ENCODE measurements at places on chromosomes 12 and 14.

DNA sequence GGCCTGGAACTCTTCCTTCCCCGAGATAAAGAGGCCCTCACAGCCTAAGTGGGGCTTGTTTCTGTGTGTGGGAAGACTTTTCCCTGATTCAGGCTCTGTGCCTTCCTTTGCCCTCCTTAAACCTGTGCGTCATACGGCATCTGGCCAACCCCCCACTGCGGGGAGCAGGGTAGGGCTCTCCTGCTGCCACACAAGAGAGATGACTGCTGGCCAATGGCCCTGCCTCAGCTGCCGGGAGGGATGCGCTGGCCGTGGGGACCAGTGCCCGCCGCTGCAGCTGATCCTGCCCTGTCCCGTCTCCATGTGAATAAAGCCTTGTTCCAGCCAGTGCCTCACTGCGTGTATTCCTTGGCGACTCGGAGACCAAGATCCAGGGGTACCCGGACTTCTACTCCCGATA, 42.5 kb upstream of the BEGAIN start:
- DNase-seq: no peak

DNA sequence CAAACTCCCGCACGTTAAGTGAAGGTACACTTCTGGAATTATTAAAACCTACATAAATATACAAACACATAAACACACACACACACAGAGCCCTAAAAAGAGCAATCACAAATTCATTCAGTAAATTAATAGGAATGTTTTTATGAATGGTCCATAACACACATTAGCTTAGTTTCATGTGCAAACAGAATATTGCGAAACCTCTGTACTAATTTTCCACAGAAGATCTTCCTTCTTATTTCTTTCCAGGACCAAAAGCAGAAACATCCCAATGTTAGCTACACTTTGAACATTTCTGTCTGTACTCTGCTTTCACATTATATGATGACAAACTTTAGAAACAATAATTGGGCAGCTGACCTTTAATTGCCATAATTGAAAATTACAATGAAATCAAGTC, 101.6 kb downstream of the SOX5 start:
- DNase-seq: no peak

DNA sequence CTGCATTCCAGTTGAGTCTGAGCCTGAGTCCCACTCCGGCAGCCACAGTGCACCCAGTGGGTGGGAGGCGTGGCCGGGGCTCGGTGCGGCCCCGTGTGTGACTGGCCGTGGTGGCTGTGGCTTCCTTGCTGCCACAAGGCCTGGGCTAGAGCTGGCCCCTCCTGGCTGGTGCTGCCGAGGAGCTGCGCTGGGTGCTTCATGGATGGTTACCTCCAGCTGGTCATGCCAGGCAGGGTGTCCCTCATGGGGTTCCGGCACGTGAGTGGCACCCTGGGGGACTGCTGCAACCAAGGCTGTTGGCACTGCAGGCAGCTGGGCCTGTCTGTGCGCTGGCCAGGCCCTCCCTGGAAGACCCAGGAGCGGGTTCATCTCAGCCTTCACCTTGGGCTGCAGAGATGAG, 62.7 kb downstream of the KIF26A start:
- no peak for DNase-seq

DNA sequence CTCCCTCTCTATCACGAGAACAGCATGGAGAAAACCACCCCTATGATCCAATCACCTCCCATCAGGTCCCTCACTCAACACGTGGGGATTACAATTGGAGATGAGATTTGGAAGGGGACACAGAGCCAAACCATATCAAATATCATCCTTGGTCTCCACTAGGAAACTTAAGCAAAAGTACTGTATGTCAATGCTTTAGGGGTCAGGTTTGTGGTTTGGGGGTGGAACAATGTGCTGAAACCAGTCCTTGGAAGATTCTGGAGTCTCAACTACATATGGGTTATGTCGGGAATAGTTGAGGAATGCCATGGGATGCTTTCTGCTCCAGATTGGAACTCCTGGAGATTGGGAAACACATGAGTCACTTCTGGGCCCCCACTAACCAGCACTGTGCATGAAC, 48.3 kb upstream of the CCDC63 start:
- DNase-seq: no peak

- no peak for DNase-seq
These were observed 2.9 kb downstream of the PRIMA1 start for GRCh38 chr14:93785423-93785822.

GRCh38 chr12:3752096-3752709, 706 bp downstream of the CRACR2A start:
- peak; percentile 63 for DNase-seq

DNA sequence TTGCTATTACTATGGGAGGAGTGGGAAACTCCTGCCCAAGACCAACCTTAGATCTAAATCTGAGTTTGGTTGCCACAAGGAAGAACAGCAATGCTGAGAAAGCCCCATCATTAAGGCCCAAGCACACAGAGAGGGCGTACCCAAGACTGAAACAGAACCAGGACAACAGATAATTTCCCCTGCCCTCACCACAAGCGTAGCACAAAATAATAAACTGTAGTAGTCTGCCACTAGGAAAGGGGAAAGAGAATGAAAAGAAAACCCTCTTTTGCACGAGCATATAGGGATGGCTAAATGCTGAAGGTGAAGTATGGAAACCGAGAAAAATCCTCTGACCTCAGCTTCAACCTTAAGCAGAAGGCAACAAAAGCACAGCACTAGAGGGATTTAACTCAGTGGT, 76.5 kb upstream of the DHRS4 start:
- no peak for DNase-seq

GRCh38 chr12:103561174-103561573, 25.9 kb upstream of the STAB2 start:
- no peak for DNase-seq

DNA sequence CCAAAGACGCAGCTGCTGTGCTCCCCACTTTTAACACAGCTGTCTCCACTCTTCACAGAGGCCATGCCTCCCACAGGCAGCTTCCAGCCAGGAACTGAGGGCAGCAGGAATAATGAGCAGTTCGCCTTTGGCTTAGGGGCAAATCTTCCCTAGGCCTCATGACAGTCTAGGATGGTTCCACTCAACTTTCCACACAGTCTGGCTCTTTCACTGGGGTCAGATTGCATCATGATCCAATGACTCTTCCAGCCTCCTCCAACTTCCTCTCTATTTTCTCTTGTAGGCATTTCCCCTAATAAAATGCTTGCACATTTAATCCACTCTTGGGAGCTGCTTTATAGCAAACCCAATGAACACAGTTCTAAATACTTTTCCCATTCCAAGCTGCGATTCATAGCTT, 271.6 kb upstream of the ATP2B1 start:
- no peak for DNase-seq

GRCh38 chr14:71523630-71524319, 408.5 kb upstream of the RGS6 start:
- DNase-seq: no peak
